Stimulated activated CD8-positive, alpha-beta memory T cell treated with anti-CD3 and anti-CD28 coated beads, Interleukin-2, amount 100 ng/mL, for 1 hour (primary cell): ENCODE measurements at places on chromosomes 7 and 10.

- no peak for DNase-seq
Measured at GRCh38 chr10:49166484-49167400, 21.4 kb downstream of the TMEM273 start.

DNA sequence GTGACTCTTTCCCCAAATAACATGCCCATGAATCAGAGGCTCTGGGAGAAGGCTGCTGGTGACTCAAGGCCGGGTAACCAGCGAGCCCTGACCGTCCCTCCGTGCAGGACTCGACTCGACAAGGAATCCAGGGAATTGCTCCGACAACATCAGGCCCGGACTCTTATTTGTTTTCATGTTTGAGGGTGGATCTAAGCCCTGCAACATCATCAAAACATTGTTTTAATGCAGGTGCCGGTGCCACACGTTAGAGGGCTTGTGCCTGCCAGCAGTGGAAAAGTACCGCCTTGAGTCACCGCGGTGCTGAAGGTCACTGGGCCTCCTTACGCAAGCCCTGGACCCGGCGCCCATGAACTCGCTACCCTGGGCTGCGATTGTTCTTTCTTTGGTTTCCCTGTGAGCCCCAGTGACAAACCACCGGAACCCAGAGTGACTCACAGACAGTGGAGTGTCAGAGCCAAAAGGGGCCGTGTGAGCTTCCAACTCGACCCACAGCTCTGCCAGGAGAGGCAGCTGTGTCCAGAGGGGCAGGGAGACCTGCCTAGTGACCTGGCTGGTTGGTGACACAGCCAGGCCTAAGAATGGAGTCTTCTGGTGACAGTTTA lies 139.4 kb upstream of the SHH start:
- no peak for DNase-seq

- no peak for DNase-seq
Measured at GRCh38 chr7:11236680-11237079, 263.0 kb downstream of the PHF14 start.

GRCh38 chr7:91140982-91141381 lies 123.3 kb upstream of the FZD1 start:
- DNase-seq, result no peak

DNA sequence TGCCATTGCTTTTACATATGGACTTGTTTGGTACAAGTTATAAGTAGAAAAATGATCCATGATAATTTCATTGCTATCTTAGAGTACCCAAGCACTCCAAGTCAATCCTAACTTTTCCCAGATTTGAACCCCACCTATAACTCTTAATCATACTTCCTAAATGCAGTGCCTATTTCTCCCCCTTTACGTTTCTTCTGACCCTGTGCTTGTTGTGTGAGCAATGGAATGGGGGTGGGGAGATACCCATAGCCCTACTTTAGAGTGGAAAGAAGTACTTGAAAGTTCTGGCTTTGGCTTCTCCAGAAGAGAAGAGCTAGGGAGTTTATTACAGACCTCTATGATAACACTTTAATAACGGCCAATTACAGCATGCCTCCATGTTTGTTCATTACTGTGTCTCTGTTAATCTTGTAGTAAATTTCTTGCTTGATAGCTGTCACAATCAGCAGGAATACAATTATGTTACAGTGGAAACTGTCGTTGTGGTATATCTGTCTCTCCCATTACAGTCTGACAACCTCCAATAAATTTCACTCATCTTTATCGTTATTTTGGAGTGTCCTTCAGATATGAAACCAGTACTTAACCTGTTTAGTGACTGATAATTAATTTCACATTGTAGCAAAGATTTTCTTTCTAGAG lies 34.0 kb downstream of the CNPY1 start:
- DNase-seq, result no peak

DNA sequence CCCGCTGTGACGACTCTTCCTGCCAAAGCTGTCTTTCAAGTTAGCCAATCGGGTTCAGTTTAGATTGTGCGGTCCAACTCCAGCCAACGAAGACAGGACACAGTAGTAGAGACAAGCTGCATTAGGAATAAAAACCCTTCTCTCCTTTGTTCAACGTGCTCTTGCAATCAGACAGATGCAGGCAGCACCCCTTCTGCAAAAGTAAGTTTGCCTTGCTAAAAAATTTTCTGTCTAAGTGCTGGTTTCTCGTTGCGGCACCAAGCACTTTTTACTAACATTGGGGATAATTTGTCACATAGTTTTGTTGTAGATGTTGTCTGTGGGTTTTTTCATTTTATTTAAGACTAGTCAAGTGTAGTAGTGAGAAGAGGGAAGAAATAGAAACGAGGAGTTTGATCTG lies 58.1 kb downstream of the MINPP1 start:
- no peak for DNase-seq

- no peak for DNase-seq
Measured at GRCh38 chr10:21194510-21194993, 297.4 kb upstream of the NEBL start.
